ENCODE measurements at places on chromosomes 1 and 21. TPM values are rescaled to one million over a fixed set of nuclear protein-coding genes. Genes with fewer than 3 reads are reported as not detected.

The LRRC38 gene
- not detected for polyA plus RNA-seq

- DNase-seq: no peak
Observed at GRCh38 chr1:26070296-26070962, 3.0 kb upstream of the TRIM63 start.

DNA sequence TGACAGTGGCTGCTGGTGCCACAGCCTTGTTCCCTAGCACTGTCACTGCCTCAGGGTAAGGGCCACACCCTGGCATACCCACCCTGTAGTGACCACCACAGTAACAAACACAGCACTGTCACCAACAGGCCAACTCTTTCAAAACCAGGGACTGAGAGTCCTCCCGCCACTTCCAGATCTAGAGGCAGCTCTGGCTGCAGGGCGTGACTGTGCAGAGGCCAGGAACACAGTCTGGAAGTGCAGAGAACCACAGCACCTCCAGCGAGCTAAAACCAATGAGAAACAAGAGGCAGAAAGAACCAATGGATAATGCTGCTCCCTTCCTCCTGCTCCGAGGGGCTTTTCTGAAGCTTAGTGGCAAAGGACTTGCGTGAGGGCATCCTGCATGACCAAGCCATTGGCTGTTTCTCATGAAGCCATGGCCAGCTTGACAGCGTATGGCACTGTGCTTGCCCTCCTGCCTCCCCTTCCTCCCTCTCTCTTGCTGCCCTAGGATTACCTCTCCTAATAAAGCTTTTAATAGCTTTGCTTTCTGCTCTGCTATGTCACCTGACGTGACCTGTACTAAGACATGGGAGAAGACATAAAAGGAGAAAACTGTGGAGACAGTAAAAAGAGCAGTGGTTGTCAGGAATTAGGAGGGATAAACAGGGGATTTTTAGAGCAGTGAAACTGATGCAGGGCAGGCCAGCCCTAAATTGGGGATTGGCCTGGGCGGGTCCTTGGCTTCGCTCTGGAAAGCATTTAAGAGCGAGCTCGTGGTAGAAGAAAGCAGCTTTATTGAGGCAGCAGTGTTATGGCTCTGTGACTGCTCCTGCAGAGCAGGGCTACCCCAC lies 7.2 kb downstream of the PARP1 start:
- no peak for DNase-seq

GRCh38 chr1:176838276-176838995 lies 326.1 kb downstream of the ASTN1 start:
- no peak for DNase-seq

The LIN28A gene
- 0.03 TPM for polyA plus RNA-seq

- no peak for DNase-seq
Observed at GRCh38 chr1:33297911-33298622, 22.8 kb downstream of the A3GALT2 start.
